ENCODE measurements at places on chromosomes 16 and 17. TPM values are rescaled to one million over a fixed set of nuclear protein-coding genes. Genes with fewer than 3 reads are reported as not detected.

HP gene
- total RNA-seq, result not detected

IQCK gene
- total RNA-seq, result 23.7 TPM

KRT20 gene
- total RNA-seq, result not detected

HSD11B2 gene
- total RNA-seq, result 3.8 TPM

ARHGAP44 gene
- total RNA-seq, result 6.5 TPM

NPIPB2 gene
- 10.1 TPM for total RNA-seq

TMC8 gene
- 0.79 TPM for total RNA-seq

IRX5 gene
- total RNA-seq, result 12.7 TPM

HS3ST6 gene
- not detected for total RNA-seq

NPIPA5 gene
- total RNA-seq, result 6.0 TPM

NDRG4 gene
- total RNA-seq, result 58.9 TPM

HOXB3 gene
- total RNA-seq, result 21.9 TPM

TEX19 gene
- total RNA-seq, result 0.23 TPM

- H3K27ac ChIP-seq, result peak overlapping the region; percentile 27
- no peak for DNase-seq
- H3K27me3 ChIP-seq, result no peaks in the 10 kb centered on the region
- peaks cover 76% of the 10 kb centered on the region for H3K4me1 ChIP-seq
- peak overlapping the region; percentile 86 for H3K4me3 ChIP-seq
These were observed 5.0 kb downstream of the NFE2L1 start for GRCh38 chr17:48052956-48053757.

DNA sequence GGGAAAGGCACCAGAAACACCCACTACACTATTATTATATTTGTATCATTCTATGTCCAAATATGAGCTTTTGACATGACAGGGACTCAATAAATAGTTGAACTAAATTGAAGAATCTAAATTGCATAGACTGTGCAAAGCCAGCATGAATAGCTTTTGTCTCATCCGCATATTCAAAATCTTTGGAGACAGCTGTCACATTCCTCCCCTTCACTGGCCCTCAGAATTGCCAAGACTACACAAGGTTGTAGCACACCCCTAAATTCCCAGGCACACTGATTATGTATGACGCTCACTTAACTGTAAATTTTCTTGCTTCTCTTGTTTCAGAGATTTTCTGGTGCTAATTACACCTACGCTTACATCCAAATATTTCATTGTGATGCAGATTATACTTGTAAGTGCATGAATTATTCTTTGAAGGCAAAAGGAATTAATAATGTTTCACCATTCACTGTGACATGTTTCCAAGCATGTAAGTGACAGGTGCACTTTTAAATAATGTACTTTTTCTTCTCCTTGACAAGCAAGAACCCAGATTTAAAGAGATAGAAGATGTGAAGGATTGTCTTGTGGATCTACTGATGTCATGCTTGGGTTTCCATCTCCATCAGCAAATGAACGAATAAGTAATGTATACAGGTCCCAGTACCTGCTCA is 47.5 kb downstream of the CA10 start:
- no peak overlapping the region for H3K4me3 ChIP-seq
- peaks cover 5% of the 10 kb centered on the region for H3K4me1 ChIP-seq
- DNase-seq, result no peak
- H3K27ac ChIP-seq, result no peak overlapping the region
- H3K27me3 ChIP-seq, result peaks cover 30% of the 10 kb centered on the region

DNA sequence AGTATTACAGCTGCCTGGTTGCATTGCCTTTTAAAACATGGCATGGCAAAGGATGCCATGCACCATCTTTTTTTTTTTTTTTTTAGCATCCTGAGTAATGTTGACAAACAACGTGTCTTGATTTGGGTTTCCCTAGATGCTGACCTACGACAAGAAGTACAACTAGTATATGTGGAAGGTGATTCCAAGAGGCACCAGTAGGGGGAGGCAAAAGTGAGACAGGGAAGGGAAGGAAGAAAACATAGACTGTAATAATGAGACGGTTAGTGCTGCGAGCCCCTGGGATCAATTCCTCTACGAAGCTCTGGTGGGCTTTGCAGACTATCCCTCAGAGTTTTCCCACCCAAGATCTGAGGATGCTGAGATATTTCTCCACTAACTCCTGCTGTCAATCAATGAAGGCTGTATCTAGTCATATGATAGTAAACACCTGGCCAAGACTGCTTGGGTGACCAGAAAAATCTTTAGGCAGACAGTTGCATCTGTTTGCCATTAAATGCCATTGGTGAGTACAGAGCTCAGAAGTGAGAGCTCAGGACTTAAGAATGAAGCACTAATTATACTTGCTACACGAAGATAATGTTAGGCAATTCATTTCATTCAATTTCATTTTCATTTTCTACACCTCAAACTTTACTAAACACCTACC is 458.6 kb upstream of the GOT2 start:
- H3K36me3 ChIP-seq, result no peaks in the 10 kb centered on the region
- no peak overlapping the region for H3K27ac ChIP-seq

GRCh38 chr16:11416228-11417001 is 71.2 kb downstream of the RMI2 start:
- no peak for DNase-seq
- no peak overlapping the region for H3K4me3 ChIP-seq
- H3K27ac ChIP-seq, result no peak overlapping the region

GRCh38 chr16:3915426-3916260 is 35.1 kb upstream of the CREBBP start:
- no peak overlapping the region for H3K4me3 ChIP-seq
- H3K4me1 ChIP-seq, result no peaks in the 10 kb centered on the region
- DNase-seq, result no peak

DNA sequence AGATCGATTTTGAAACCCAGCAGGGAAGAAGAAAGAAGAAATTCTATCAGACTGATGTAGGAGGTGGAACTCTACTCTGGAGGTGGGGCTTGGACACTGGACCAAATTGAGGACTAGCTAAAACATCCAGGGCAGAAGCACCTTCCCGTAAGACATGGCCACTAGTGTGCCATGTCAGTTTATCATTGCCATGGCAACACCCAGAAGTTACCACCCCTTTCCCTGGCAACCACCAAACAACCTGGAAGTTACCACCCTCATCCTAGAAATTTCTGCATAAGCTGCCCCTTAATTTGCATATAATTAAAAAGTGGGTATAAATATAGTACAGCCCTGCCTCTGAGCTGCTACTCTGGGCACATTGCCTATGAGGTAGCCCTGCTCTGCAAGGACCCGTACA is 66.7 kb downstream of the NACA2 start:
- H3K36me3 ChIP-seq, result no peaks in the 10 kb centered on the region
- H3K4me3 ChIP-seq, result no peak overlapping the region
- peaks cover 5% of the 10 kb centered on the region for H3K4me1 ChIP-seq
- DNase-seq, result no peak

DNA sequence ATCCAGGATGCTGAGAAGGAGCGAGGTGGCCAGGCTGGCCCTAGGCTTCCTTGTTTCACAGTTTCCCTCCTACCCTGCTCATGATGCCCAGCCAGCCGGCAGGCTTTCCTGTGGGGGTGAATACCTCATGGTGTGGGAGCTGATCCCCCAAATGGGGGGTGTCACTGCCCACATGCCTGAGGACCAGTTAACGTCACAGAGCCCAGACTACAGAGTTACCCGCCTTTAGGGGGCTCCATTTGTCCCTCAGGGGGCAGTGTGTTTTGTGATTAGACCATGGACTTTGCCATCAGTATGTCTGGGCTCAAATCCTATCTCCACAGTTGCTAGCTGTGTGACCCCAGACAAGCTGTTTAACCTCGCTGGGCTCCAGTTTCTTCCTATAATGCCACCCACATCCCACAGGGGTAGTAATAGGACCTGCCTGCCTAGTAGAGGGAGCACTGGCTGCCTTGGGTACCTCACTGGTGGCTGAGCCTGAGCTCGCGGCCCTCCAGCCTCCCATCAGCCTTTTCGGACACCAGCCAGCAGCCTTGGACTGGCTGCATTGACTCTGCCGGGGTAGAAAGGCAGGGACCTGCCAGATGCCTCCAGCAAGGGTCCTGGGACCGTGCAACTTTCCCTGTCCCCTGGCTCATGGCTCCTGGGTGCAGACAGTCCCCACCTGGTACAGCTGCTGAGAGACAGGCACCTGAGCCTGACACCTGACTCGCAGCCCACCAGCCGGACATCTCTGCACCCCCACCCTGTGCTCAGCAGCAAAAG is 87.5 kb upstream of the GSE1 start:
- H3K27ac ChIP-seq, result no peak overlapping the region
- peaks cover 20% of the 10 kb centered on the region for H3K27me3 ChIP-seq
- H3K4me1 ChIP-seq, result peaks cover 29% of the 10 kb centered on the region
- no peak for DNase-seq
- H3K36me3 ChIP-seq, result no peaks in the 10 kb centered on the region
- H3K4me3 ChIP-seq, result no peak overlapping the region

DNA sequence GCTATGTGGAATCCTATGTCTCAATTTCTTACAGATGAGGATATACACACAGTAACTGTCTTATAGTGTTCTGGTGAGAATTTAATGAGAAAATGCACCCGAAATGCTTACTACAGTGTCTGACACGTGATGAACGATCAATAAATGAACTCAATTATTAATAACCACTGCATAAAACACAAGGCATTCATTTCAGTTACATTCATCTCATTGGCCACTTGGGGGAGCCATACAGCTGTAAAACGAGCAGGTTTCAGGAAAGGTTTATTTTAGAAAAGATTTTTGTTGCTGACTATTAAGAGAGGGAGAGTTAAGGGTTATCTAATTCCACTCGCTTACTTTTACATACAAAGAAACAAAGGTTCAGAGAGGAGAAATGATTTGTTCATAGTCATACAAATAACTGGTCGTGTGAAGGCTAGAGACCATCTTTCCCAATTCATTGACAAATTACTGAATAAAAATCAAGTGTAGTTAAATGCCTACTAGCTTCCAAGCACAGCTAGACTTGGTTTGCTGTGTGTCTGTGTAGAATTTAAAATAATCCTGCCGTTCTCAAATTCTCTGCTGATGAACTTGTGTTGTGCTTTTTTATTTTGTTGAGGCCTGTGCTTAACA is 160.1 kb downstream of the MAP2K4 start:
- H3K36me3 ChIP-seq, result peaks cover 3% of the 10 kb centered on the region
- no peak overlapping the region for H3K27ac ChIP-seq
- H3K4me3 ChIP-seq, result no peak overlapping the region

- peak overlapping the region; percentile 52 for H3K4me3 ChIP-seq
- H3K36me3 ChIP-seq, result no peaks in the 10 kb centered on the region
- no peaks in the 10 kb centered on the region for H3K27me3 ChIP-seq
- no peak for DNase-seq
- H3K27ac ChIP-seq, result peak overlapping the region; percentile 37
- peaks cover 88% of the 10 kb centered on the region for H3K4me1 ChIP-seq
These were observed 145.3 kb upstream of the PLCG2 start for GRCh38 chr16:81633680-81634379.

DNA sequence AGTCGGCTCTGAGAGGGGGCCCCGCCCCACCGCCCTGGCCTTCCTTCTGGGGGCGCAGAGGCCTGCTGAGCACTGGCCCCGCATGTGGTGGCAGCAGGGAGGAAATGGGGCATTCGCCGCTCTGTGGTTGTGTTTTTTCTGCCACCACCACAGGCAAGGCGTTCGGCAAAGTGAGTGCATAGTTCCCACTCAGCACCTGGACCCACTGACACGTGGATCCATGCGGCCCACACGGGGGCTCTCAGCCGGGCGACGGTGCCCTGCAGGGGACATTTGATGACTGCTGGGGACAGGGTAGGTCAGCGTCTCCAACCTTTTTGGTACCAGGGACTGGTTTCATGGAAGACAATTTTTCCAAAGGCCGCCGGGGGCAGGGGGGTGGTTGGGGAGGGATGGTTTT is 70.9 kb downstream of the ENGASE start:
- H3K4me3 ChIP-seq, result no peak overlapping the region
- peaks cover 5% of the 10 kb centered on the region for H3K27me3 ChIP-seq
- H3K4me1 ChIP-seq, result no peaks in the 10 kb centered on the region
- no peak overlapping the region for H3K27ac ChIP-seq
- DNase-seq, result no peak

GRCh38 chr17:57675427-57676387 is 69.4 kb downstream of the CCDC182 start:
- peaks cover 6% of the 10 kb centered on the region for H3K36me3 ChIP-seq
- no peaks in the 10 kb centered on the region for H3K27me3 ChIP-seq
- no peak for DNase-seq
- peak overlapping the region; percentile 8 for H3K27ac ChIP-seq
- H3K4me3 ChIP-seq, result no peak overlapping the region

- no peak overlapping the region for H3K27ac ChIP-seq
- no peaks in the 10 kb centered on the region for H3K27me3 ChIP-seq
- no peak for DNase-seq
- H3K4me1 ChIP-seq, result peaks cover 59% of the 10 kb centered on the region
- peaks cover 24% of the 10 kb centered on the region for H3K36me3 ChIP-seq
These were observed 13.7 kb downstream of the HAPSTR1 start for GRCh38 chr16:9105189-9105588.

DNA sequence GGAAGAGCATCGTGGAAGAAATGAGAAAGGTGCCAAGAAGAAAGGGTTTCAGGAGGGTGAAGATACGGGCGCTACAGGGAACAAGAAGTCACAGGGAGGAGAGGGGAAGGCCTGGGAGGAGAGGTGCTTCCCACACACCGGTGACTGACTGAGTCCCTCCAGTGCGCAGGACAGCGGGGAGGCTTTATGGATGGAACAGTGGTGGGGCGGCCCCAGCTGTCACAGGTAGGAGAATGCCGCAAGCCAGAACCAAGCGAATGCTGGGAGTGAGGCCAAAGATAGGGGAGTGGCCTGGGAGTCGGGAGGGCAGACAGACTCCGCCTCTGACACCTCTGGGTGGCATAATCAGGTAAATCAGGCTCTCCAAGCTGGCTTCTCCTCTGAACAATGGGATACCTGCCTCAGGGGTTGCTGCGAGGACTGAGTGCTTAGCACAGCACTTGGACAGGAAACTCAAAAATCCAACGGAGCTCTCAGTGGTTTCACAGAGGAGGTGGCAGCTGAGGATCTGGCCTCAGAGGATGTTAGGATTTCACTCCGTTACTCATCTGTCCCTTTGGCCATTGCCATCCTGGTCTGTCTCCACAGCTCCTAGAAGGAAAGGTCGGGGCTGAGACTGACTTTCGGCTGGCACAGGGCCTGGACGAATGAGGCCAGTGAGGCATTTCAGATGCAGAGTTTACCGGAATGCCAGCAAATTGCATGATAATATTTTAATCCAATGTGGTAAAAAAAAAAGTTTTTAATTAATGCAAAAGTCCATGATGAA is 717 bp upstream of the CNP start:
- peaks cover 20% of the 10 kb centered on the region for H3K27me3 ChIP-seq
- H3K27ac ChIP-seq, result no peak overlapping the region
- no peak for DNase-seq
- H3K36me3 ChIP-seq, result peaks cover 17% of the 10 kb centered on the region
